ENCODE measurements at places on chromosomes 1 and 21.

- no peak for DNase-seq
These were observed 59.2 kb upstream of the ATP5PO start for GRCh38 chr21:33974513-33975468.

- no peak for DNase-seq
These were observed 24.3 kb upstream of the LSS start for GRCh38 chr21:46252840-46253239.

- DNase-seq = no peak
These were observed 30.6 kb upstream of the ATG4C start for GRCh38 chr1:62753031-62753965.

DNA sequence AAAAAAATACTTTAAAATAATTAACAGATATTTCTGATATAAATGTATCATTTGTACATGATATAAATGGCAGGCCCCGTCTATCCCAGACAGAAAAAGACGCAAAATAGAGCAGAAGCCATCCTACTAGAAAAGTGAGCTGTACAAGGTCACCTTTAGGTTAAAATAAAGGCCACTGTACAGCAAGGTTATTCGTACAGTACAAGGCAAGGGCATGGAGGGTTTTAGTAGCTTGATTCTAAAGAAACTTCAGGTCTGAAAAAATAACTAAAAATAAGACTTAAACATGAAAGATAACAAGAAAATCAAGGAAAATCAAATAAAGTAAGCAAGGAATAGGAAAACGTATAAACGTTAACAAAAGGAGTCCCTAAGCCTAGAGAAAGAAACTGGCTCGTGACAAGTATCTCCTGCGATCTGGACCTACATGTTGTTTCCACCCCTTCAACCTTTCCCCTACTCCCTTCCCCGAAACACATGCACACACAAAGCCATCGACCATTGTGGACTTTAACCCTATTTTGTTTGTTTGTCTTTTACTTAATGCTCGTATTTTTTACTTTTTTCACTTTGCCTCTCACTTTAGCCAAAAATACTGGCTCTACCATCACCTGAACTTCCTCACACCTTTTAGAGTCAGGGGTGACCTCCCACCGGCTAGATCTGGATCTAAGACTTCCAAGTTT is 26.5 kb upstream of the SLC30A10 start:
- no peak for DNase-seq

- DNase-seq = no peak
These were observed 73.9 kb downstream of the HLX start for GRCh38 chr1:220952961-220953643.

DNA sequence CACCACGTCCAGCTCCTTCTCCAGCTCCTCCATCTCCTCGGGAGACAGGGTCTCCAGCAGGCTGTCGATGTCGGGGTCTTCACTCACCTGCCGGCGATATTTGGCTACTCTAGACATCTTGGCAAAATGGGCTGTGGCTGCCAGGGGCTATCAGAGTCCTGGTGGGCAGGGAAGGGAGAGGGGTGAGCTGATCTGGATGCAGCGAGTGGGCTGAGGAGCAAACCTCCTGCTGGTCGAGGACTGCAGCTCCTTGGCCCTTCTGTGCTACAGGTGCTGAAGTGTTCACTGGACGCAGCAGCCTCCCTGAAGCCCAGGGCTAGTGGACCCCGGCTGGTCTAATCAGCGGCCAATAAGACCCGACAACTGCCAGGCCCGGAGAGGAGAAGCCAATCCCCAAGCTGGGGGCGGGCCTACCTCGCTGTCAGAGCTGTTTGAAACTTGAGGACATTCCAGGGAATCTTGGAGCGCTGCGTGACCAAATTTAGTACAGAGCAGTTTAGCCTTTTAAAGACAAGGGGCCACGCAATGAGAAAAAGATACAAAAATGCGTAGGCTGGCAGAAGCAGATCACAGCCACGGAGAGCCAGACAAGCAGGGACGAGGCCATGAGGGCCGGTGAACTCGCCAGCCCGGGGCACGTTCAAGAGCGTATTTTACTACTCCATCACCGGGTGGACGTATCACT is at the start of gene LMOD1:
Gene LMOD1, minus strand, starts transcription at position 325 of the 685 bp plus-strand sequence. Its CDS starts 208 bp downstream, at position 117.
- peak; percentile 85 for DNase-seq

DNA sequence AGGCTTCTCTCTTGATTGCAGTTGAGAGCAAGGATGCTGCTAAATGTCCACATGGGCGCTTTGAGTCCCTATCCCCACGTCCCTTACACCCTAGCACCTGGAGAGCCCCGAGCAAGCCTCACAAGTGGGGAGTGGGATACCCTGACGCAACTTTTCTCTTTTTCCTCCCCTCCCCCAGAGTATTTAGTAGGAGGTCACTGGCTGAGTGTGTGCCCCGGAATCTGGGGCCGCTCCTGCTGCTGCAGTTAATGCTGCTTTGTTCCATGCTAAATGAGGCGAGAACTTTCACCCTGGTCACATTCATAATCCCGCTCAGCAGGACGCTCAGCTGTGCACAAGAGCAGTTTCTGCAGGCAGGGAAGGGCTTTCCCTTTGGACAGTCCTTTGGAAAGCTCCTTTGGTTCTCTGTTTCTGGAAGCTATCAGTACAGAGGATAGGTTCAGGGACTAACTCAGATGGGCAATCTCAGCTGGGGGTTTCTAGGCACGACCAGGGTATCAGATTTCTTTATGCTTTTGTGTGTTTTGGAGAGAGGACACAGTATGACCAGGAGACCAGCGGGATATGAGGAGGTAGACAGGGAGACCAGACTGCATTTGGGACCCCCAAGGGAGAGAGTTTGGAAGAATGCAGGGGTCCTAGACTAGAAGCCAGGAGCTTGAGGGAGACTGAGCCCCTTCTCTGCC is 75.9 kb downstream of the NOS1AP start:
- no peak for DNase-seq

- DNase-seq = no peak
These were observed 18.7 kb upstream of the POFUT2 start for GRCh38 chr21:45306453-45306831.

- no peak for DNase-seq
These were observed 1.8 kb downstream of the CGN start for GRCh38 chr1:151512801-151513625.

DNA sequence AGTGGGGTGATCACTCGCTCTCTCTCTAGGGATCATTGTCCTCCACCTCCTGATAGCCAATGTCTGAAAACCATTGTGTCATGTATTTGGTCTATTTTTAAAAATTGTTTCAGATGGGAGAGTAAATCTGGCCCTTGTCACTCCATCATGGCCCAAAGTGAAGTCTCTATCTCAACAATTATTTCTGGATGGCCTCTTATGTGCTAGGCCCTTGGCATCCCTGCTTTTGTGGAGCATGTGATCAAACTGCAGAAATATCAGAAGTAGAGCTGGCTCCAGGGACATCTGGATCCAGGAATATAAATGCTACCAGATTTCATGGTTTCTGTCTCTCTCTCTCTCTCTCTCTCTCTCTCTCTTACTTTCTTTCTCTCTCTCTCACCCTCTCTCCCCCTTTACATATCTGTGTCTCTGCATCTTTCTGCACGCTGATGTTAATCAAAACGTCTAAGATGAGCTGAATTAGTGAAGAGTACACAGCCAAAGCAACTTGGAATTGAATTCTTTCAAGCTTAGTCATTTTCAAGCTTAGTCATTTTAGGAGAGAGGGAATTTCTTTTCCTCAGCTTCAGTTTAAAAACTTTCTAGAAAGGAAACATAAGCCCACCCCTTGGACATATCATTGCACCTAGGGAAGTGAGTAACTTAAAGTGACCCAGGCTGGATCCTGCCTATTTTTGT is 47.4 kb upstream of the DOCK7 start:
- DNase-seq = no peak

GRCh38 chr1:42841010-42841409 is 5.4 kb upstream of the ZNF691 start:
- DNase-seq = no peak

DNA sequence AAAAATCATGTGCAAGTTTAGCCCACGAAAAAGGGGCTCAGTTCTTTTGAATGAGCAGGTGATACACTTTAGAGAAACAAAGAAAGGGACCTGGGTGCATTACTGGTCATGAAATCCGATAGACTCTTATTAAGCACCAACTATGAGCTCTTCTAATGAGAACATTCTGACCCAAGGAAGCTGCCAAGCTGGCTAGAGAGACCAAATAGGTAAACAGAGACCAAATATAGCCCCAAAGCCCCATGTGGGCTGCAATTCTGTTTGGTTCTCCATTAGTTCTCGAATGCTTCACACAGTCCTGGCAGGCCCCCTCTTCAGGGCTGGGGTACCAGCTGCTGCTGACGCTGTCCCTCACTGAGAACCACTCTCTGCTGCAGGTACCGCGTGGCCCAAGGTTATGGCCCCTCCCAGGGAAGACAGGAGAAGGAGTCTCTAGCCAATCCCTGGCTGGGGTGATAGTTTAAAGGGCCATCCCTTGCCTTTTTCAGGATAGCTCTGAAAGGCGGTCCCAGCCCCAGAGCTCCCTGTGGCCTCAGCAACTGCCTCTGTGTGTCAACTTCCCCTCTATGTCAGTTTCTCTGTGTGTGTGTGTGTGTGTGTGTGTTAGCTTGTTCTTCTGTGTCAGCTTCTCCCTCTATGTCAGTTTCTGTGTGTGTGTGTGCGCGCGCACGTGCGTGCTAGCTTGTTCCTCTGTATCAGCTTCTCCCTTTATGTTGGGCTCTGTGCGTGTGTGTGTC is 7.1 kb upstream of the UBXN10 start:
- DNase-seq = no peak

DNA sequence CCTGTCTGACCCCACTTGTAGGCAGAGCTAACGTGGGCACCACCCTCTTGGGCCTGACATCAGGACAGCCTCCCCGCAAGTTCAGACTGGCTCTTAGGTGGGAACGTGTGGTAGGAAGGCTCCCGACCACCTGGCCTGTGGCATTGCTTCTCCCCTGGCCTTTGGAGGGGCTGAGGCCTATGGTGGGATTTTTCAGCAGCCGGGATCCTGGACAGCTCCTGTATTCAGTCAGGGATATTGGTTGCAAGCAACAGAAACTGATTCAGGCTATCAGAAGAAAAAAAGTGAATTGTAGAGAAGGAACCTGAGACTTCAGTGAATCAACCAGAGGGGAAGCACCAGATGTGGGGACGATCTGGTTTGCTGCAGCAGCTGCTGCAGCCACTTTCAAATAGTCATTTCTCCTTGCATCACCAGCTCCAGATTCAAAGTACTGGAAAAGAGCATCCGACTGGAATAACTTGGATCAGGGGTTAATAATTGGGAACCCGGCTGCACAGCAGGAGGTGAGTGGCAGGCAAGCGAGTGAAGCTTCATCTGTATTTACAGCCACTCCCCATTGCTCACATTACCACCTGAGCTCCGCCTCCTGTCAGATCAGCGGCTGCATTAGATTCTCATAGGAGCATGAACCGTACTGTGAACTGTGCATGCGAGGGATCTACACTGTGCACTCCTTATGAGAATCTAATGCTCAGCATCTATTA is 5.9 kb downstream of the RNF186 start:
- DNase-seq = no peak

- DNase-seq = peak; percentile 28
These were observed 30.2 kb upstream of the IGSF3 start for GRCh38 chr1:116697548-116698243.

DNA sequence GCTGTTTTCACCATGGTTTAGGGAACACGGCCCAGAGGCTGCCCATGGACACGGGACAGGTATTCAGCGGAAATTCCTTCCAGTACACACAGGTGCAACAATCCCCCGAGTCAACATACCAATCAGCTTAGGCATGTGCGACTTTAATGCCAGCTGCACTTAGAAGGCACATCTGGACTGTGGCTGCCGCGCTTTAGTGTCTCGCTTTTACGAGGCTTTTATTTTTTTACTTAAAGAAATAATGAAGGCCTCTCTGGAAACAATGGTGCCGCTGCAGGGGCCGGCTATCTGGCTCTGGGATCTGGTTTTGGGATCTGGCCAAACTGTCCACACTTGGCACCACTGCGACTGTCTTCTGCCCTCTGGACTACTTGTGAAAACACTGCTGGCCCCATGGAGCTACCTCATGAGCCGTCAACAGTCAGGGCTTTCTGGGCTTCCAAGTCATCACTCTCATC is 55.5 kb downstream of the SLC66A1 start:
- no peak for DNase-seq

DNA sequence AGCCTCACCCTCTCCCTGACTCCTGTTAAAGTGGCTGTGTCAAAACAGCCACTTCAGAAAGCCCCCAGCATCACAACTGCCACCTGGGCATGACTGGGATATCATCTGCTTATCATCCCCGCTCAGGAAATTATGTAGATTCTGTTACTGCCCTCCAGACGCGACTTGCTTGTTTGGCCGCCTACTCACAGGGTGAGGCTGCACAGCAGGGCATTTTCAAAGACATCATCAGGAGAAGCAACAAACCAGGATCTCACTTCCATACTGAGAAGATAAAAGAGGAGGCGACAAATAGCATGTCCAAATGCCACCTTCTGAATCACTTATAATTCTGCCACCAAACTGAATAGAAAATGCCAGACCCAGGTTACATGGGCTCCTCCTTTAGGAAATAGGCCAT is 94.8 kb downstream of the MIS18A start:
- DNase-seq = no peak

- no peak for DNase-seq
These were observed 516.6 kb downstream of the SMYD3 start for GRCh38 chr1:245990315-245991022.

- no peak for DNase-seq
These were observed 21.7 kb downstream of the LRRC8B start for GRCh38 chr1:89546082-89546889.

GRCh38 chr1:43991200-43991475 is 261 bp upstream of the CCDC24 start:
- DNase-seq = no peak

GRCh38 chr1:175130649-175131045 is 61.9 kb downstream of the KIAA0040 start:
- DNase-seq = no peak

DNA sequence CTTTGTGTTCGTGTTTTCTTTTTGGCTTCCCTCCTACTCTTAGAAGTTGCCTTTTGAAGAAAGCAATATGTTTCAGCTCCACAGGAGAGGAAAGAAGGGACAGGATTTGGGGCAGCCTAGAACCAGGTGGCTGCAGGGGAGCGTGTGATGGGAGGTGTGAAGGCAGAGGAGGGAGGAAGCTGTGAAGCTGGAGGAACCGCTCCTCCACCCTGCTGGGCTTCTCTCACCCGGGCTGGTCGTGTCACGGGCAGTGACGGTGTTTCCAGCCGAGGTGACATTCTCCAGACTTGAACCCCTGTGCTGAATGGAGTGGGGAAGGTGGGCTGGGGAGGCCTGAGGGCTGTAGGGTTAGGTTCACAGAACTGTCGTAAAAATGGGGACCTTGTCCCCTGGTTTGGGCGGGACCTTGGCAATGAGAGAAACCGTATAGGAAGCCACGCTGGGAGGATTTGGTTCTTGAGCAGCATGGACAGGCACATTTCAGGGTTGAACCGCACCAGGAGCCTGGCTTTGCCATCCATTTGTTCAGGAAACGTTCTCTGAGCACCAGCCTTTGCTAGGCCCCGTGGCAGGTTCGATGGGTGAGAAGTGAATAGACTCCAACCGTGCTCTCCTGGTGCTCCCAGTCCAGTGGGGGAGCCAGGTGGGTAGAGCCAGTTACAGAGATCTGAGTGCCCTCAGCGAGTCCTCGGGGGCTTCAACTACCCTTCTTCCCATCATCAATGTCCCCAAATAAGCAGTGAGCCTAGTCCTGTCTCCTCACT is 103.0 kb downstream of the PRDM2 start:
- DNase-seq = no peak
